ENCODE measurements at places on chromosomes 2 and 18.

DNA sequence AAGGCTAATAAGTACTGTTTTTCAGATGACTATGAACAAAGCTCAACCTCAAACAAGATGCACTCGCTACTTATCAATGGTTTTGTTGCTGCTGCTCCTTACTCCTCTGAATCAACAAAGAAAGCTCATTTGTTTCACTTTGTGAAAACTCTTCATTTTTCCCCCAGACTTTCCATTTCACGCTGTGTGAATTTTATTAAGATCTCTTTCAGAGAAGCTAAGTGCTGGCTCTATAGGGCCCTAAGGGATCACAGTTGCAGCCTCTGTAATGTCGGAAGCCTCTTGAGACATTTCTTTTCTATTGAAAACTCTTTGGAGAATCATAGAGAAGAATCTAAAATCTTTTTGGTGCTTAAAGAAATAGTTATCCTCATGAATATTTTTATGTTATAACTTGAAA, 209.8 kb downstream of the CD226 start:
- DNase-seq, result no peak

DNA sequence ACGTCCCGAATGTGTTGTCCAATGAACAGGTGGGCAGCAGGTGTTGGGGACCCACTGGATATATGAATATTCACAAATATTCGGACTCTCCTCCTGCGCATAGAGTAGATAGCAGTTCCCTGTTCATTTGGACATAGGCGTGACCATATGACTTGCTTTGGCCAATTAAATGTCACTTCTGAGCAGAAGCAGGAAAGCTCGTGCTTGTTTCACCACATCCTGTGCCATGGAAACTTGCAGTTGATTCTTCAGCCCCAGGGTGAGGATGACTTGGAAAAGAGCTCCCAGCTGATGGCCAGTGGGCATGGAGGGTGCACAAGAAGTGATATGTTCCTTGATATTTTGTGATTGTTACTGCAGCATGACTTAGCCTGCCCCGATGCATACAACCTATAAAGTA, 52.6 kb downstream of the PTPRM start:
- no peak for DNase-seq

DNA sequence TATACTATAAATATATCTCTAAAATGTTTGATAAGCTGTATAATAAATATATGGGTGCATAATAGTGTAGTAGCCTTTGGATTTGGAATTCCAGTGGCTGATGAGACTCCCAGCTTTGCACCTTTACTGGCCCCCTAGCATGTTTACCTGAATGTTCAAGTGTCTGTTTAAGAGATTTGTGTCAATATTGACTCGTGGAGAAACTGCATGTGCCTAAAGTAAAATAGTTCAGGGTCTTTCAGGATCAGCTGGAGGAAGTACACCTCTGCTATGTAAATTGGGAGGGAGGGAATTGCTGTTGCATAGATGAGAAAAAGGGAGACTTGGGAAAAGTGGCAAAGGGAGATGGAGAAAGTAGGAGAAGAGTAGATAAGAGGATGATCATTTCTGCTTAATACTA, 23.9 kb downstream of the ME2 start:
- DNase-seq, result no peak

DNA sequence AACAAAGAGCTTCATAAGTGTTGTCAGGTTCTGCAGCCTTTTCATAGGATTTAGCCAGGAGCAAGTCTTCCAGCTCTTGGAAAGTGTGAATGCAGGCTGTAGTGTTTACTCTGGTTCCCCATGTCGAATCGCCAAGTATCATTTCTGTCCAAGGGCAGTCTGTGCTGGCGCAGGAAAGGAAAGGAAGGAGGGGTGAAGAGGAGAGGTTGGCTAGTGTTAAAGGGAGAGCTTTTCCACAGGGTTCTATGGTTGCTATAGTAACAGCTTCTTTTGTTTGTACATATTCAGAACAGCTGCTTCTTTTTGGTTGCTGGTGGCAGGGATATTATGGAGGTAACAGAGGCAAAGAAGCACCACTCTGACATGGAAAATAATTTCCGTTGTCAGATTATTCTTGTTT, 69.9 kb downstream of the KCNH7 start:
- DNase-seq, result no peak

DNA sequence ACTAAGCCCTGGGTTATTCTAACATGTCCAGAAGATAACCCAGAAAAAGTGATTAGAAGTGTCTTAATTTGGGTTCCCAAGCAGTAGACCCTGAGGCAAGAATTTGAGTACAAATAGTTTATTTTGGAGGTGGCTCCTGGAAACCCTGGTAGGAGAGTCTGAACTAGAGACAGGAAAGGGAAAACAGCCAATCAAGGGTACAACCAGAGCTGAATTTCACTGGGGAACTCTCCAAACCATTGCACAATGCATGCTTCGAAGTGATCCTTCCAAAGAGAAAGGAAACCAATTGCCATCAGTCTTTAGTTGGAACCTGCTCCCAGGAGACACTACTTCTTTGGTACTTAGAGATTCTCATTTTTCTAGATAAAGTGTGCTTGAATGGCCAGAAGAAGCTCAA, 361.5 kb downstream of the MBD2 start:
- DNase-seq, result no peak

DNA sequence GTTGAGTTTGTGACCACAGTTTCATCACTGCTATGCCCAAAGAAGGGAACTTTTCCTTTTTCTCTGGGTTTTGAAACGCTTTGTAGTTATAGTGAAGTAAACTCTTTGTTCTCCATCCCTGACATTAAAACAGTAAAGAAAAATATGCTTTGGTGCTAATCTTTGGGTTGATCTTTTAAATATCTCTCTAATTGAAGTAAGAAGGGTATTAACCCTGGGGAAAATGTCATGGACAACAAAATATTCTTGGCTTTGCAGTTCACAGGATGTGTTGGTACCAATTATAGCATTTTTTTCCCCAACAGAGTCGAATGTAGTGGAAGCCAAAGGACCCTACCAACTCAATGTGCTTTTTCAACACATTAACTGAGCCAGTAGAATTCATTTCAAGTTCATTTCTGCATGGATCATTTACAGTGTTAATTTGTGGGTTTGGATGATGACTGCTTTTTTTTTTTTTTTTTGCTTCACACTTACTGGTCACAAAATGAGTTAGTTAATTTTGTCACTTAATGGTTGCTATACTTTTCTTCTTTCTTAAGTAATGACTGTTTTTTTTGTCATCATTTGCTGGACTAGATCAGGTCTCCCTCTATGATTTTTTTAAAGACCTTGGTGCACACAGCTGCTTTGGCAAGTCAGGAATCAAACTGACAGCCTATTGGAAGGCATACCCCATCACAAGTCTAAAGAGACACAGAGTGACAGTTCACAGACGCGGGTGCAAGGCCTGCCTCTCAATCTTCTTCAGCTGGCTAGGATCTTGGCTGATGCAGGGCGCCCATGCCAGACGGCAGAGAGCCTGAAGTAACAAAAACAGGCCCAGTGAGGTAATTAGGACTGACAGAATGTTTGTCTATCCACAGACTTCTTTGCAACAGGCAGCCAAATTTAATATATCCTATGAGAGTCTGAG, 98.8 kb upstream of the MMADHC start:
- DNase-seq, result no peak

- no peak for DNase-seq
These were observed 16.0 kb downstream of the CEP192 start for GRCh38 chr18:13007248-13007560.

- DNase-seq, result no peak
These were observed 178.1 kb upstream of the MMADHC start for GRCh38 chr2:149765636-149766035.

GRCh38 chr2:240817496-240818292, 2.3 kb downstream of the KIF1A start:
- DNase-seq, result no peak

GRCh38 chr18:48811401-48811800, 139.4 kb downstream of the SMAD7 start:
- no peak for DNase-seq

DNA sequence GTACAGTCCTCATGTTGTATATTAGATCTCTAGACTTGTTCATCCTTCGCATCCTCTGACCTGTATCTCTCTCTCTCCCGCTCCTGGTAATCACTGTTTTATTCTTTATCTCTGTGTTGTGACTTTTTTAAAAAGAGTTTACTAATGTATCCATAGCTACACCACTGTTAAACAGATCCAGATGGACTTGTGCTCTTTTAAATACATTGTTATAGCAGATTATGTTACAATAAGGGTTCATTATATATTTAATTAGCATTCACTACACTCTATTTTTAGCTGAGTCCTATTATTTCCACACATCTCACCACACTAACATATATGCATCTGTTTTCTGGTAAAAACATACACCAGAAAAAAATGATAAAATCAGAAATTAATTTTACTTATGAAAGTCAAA, 90.5 kb downstream of the RBM43 start:
- DNase-seq, result no peak

- no peak for DNase-seq
These were observed 1210.4 kb upstream of the ACVR2A start for GRCh38 chr2:146634230-146635097.

DNA sequence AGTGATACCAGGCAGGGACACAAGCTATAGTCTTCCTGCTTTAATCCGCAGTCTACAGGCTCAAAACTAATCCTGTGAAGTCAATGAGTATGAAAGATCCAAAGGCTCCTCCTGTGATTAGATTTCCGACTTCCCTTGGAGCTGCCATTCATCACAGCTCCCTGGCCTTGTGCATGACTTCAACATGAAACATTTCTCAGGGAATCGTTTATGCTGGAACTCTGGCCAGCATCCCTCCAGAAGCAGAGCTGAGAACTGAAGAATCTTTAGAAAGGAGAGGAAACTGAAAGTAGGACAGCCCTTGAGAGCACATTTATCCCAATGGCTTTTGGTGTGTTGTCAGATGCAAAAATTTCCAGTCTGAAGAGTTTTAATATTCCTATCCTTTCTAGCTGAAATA, 84.3 kb upstream of the SESTD1 start:
- no peak for DNase-seq

DNA sequence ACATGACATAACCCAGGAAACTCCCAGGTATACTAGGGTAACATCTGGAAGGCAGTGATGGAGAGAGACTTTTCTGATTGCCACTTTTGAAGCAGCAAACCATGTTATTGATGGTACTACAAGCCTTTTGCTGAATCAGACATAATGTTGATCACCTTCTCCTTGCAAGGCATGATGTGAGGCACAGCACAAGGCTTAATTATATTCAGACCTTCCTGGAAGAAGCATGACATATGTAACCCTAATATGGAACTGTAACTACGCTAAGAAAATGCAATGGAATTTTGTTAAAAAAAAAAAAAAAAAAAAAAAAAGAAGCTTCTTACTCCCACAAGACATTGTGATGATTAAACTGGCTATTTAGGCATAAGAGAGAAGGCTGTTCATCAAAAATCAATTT, 145.4 kb downstream of the ALK start:
- DNase-seq, result no peak

DNA sequence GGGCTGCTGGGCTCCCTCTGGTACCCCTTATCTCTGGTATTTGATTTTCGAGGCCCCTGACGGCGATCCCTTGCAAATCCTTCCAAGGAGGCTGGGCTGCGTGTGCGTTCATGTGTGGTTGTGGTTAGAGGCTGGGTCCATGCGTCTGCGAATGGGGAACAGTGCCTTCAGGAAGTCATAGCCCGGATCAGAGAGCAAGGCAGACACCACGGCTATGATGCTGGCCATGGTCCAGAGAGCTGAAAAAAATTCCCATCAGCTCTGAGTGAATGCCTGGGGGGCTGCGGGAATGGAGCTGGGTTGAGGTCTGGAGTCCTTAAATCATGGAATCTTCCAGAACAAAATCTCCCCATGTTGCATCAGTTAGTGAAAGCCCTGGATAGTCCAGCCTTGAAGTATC, 145.5 kb downstream of the ACKR3 start:
- no peak for DNase-seq

DNA sequence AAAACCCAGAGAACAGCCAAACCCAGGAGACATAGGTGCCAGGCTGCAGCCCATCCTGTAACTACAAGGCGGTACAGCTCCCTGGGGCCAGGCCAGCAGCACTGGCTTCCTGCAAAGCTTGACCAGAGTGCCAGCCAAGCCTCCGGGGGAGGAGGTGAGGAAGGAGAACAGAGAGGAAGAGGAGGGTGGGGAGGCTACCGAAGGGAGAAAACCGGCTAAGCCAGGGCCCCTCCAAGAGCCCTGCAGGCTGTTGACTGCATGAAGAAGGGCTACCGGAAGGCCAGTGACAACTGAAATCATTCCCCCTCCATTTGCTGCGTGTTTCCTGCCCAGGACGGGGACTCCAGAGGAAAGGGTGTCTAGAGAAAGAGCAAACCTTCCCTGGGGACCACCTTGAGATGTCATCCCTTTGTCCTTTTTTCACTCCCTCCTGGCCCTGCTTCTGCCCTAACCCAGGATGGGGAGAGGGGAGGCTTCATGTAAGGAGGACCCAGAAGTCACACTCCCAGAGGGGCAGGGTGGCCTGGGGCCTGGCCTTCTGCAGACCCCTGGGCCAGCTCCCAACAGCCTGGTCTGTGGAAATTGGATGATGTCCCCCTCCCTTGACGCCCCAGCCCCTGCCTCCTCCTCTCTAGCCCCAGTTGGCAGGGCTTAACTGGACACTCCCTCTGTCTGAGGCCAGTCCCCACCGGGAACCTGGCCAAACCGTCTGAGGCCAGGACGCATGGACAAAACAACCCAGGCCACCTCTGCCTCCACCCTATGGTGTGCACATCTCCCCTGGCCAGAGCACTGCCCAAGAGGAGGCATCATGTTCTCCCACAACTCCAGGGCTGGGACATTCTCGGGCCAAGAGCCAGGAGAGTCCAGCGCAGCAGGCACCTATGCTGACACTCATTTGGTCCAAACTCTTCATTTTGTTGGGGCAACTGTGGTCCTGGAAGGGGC, 207.8 kb downstream of the CYP26B1 start:
- DNase-seq, result no peak

- no peak for DNase-seq
These were observed 468.3 kb upstream of the RAB12 start for GRCh38 chr18:8140841-8141501.

DNA sequence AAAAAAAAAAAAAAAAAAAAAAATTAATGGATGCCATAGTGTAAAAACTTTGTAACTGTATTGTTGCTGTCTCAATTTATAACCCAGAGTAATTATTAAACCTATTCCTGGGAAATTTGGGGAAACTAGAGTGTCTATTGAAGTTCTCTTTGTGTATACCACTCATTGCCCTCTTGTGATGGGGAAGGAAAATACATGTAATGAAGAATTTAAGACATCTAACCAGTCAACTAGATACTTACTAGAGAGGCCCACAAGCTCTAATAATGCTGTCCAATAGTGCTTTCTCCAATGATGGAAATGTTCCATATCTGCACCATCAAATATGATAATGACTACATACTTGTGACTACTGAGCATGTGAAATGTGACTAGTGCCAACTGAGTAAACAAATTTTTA, 168.5 kb upstream of the SLC39A10 start:
- DNase-seq, result no peak

DNA sequence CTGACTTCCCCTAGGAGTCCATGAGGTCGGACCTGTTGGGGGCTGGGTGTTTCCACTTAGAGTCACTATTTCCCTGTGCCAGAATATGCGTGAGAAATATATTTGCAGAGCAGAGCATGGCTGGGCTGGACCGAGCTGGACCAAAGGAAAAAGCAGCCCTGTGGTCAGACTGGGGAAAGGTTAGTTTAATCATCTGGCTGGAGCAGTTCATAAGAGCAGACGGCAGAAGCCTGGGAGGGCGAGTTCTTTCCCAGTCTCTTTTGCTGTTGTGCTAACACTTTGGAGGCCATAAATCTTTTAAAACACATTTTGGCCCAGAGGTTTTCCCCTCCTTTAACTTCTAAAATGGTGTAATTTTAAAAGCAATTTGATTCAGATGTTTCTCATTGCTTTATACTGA, 66.5 kb downstream of the GLI2 start:
- no peak for DNase-seq

Data from activated naive CD8-positive, alpha-beta T cell treated with anti-CD3 and anti-CD28 coated beads for 36 hours (primary cell).